ENCODE measurements at places on chromosomes 7 and 10.
A peak's percentile ranks its signal among the peaks of the same experiment; 100 is the strongest.

DNA sequence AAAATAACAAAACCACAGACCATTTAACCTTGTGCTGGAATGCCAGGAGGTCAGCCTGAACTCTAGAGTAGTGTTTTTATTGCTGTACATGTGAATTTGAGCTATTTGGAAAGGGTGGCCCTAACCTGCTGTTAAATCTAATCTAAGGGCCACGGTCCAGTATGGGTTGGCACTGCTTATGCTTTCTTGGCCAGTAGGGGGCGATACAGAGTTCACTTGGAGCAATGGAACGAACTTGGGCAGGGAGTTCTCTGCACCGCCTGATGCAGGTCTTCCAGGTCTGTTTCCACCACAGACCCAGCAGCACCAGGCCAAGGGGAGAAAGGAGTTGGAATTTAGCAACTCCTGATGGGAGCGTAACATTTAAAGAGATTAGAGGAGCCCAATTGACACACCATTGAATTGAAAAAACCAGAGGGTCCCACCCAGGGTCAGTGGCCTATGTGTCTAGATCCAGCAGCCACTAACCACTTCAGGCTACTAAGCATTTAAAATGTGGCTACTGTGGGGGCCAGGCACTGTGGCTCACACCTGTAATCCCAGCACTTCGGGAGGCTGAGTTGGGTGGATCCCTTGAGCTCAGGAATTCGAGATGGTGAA, 75.7 kb upstream of the EFCAB10 start:
- DNase-seq, result peak; percentile 47

GRCh38 chr7:105853931-105854419, 22.4 kb downstream of the ATXN7L1 start:
- no peak for DNase-seq

GRCh38 chr7:26170663-26171062, 18.7 kb downstream of the NFE2L3 start:
- no peak for DNase-seq

DNA sequence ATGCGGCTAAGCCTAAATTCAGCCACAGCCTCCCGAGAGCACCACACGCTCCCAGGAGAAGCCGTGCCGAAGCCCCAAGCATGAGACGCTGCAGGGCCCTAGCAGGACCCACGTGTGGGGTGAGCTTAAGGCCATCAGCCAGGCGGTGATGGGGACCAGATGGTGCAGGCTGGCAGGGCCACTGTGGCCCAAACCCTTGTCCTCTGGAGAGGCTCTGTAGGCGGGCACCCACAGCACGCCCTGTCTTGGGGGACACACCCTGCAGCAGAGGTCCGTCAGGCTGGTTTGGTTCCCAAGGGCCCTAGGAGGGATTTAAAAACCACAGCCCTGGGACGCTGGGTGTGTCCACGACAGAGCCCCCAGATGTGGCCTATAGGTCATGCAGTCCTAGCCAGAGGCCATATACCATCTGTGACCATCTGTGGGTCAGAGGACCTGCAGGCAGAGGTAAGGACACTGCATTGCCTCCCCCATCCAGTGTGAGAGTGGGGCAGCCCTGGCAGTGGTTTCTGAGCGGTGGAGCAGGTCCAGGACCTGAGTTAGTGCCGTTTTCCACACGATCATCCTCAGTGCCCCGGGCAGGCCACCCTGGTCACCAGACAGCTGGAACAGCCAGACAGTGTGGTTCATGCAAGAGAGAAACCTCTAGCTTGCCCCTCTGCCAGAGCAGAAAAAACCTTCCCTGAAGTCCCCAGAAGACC, 39.6 kb upstream of the INPP5A start:
- no peak for DNase-seq

GRCh38 chr10:119657725-119658124, 6.5 kb downstream of the BAG3 start:
- DNase-seq, result no peak

Data from stimulated activated CD4-positive, alpha-beta T cell treated with anti-CD3 and anti-CD28 coated beads, Interleukin-12 subunit alpha, Interleukin-12 subunit beta, amount 100 ng/mL, for 48 hours (primary cell).